ENCODE measurements at places on chromosomes 12 and 14. TPM values are rescaled to one million over a fixed set of nuclear protein-coding genes. Genes with fewer than 3 reads are reported as not detected.

GRCh38 chr12:99911081-99911480, 73.7 kb downstream of the ANKS1B start:
- no peak for DNase-seq

Gene ST8SIA1
- under 0.01 TPM for total RNA-seq

Gene POTEM
- total RNA-seq: not detected

Gene ASCL1
- not detected for total RNA-seq

DNA sequence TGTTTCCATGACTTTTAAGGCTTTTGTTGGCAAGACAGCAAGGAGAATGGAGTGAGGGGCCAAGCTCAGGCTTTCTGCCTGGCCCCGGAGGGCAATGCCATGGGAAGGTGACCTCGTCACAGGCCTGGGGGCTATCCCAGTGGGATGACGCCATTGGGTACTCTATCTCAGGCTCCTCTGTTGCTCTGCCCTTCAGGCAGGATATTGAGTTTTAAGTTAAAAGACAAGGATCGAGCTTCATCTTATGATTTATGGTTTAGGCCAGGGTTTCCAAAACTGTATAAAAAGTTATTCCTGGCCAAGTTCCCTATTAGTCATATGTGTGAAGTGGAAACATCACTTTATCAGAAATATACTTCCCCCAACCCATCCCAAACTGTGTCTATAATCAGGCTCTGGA, 127.7 kb downstream of the ZFP36L1 start:
- DNase-seq: peak; percentile 79

DNA sequence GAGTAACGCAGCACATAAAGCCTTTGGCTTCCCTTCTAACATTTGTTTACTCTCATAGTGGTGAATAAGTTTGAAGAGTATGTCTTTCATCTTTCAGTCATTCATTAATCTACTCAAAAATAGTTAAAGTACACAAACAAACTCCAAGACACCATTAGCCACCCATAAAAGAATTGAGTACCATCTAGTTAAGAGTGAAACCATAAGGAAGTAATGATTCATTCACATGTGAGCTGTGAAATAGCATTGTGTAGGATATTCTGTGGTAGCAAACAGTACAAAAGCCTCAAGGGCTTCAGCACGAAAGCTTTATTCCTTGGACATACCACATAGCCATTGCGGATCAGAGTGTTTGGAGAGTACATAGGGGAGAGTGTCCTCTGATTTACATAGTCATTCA, 13.9 kb downstream of the SYT1 start:
- DNase-seq: peak; percentile 43

DNA sequence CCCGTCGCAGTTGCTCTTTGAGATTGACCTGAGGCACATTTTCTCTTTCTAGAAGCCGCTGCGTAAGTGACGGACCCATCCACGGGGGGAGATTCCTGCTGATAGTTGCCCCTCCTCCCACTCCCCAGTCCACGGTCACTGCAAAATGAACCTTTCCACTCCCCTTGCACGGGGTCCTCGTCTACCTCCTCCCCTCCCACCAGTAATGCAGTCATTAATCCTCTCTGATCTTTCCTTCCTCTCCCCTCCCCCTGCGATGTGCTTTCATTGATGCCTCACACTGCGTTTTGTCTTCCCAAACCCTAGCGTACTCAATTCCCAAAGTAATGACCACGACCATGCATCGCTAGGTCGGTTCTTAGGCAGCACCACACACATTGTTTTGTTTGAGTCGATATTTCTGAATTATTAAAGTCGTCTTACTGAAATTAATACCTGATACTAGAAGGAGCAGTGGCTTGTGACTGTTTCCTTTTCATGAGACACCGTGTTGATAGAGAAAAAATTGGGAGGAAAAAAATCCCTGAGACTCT, 857 bp downstream of the ETNK1 start:
- peak; percentile 60 for DNase-seq

Gene PLCZ1
- not detected for total RNA-seq

GRCh38 chr12:1845886-1846285, 25.5 kb downstream of the LRTM2 start:
- DNase-seq: no peak

Gene SLC25A21
- total RNA-seq: 0.87 TPM

DNA sequence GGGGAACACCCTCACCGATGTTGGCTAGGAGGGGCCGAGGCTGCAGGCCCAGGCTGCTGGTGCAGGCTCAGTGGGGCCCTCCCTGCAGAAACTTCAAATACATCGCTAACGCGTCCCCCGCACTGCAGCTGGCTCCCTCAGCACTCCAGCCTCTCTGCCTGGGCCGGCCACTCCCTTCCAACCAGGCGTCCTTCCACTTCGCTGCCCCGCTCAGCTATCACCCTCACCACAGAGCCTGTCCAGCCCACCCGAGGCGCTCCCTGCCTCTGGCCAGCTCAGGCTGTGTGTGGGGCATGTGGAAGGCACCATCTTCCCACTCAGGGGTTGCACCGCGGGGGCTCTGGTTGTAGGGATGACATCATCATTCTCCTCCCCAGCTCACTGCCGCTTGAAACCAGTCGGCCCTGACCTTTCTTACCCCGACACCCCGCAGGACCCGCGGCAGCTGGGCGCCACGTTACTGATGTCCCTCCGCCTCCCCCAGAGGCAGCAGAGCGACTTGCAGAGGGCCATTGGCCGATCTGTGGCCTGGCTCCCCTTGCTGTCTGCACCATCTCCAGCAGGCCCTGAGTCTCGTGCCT, 199.9 kb upstream of the RTL1 start:
- DNase-seq: no peak

GRCh38 chr12:106246891-106247673, 738 bp downstream of the CKAP4 start:
- DNase-seq: peak; percentile 70

DNA sequence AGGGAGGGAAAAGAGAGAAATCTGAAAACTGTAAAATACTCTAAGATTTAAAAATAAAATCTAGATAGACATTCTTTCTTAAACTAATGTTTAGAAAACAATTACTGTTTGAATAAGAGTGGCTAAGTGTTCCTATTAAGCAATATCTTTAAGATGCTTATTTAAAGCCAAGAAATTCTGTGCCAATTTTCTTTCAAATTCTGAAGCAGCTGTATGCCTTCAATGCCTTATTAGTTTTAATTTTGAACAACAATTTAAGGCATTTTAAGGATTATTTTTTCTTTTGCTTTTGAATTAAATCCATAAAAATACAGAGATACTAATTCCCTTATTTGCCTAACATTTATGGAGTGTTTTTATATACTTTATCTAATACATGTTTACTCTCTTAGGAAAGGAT, 50.3 kb upstream of the KITLG start:
- DNase-seq: no peak

Gene CEP170B
- total RNA-seq: 5.0 TPM

- peak; percentile 51 for DNase-seq
These were observed 152.0 kb downstream of the KTN1 start for GRCh38 chr14:55731881-55732498.

GRCh38 chr12:30953951-30954751, 27.6 kb downstream of the TSPAN11 start:
- no peak for DNase-seq

Gene ESPL1
- total RNA-seq: 3.7 TPM

Gene NELL2
- total RNA-seq: not detected

GRCh38 chr12:99573980-99574379, 73.6 kb upstream of the GARIN6 start:
- no peak for DNase-seq

GRCh38 chr14:23399591-23399990, 8.5 kb downstream of the MYH6 start:
- DNase-seq: no peak

- DNase-seq: no peak
These were observed 28.3 kb upstream of the DIO2 start for GRCh38 chr14:80239631-80240030.

DNA sequence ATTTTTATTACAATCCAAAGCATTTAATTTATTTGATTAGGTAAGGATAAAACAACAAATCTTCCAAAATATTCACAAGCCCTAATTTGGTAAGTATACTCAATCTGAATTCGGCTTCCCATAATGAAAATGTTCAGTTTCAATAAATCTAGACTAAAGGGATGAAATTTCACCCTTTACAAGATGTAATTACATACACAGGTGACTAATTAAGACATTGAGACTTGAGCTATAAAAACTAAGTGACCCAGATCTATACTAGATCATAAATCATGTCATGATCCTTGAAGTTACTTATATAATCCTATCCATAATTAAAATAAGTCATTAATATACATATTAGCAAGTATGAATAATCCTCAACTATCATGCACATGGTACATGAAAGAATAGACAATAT, 36.6 kb downstream of the LRP6 start:
- no peak for DNase-seq

DNA sequence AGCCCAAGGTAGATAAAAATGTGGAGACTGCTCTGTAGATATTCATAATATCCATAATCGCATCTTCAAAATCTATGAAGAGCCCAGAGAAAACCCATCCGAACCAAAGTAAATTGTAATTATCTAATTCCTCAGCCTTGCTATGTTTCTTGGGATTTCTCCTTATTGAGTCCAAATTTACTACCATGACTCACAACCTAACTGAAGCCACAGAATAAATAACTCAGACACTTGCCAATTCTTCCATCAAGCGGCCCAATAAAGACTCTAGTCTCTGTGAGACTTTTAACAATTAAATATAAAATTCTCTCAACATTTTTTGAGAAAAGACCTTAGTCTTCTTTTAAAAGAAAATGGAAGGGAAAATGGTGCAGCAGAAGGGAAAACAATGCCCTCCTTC, 409.8 kb downstream of the DAD1 start:
- no peak for DNase-seq

Gene C12orf75
- 5.8 TPM for total RNA-seq

GRCh38 chr12:6700646-6701051, at the start of gene PIANP:
Gene PIANP (minus strand): TSS chr12:6700815. CDS start chr12:6698061, 2,754 bp downstream.
- DNase-seq: peak; percentile 29

GRCh38 chr12:118237908-118238307, 102.0 kb downstream of the PEBP1 start:
- peak; percentile 55 for DNase-seq

- no peak for DNase-seq
These were observed 5.3 kb downstream of the SCNN1A start for GRCh38 chr12:6369916-6370575.

DNA sequence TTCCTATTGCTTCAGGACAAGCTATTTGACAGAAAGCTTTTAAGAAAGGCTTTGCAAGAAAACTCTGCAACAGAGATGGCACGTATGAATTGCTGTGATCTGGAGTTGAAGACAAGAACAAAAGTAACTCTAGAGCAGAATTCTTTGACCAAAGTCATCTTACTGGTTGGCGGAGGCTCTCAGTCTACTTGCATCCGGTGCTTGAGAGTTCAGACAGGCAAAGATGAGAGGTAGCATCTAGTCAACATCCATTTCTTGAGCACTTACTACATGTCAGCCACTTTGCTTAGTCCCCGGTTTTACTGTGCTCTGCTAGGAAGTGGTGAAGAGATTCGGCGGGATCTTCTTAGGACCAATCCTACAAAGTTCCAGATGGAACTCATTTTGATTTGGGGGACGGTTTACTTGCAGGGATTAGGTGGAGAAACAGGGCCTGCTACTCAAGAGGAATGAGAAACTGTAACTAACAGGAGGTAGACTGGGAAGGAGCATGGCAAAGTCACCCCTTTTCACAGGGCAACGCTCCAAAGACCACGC, 404 bp upstream of the CCDC91 start:
- DNase-seq: peak; percentile 9

GRCh38 chr14:77508249-77508648, 9.6 kb upstream of the ISM2 start:
- DNase-seq: no peak

Gene TTC9
- 0.20 TPM for total RNA-seq

Gene MLH3
- 7.0 TPM for total RNA-seq

Gene EML5
- total RNA-seq: under 0.01 TPM

Gene FAM90A1
- not detected for total RNA-seq

- DNase-seq: no peak
These were observed 203.3 kb downstream of the NAV3 start for GRCh38 chr12:78034025-78034424.

- DNase-seq: no peak
These were observed 1117.5 kb downstream of the AACS start for GRCh38 chr12:126182619-126183236.

GRCh38 chr12:65434737-65435136, 156.3 kb downstream of the MSRB3 start:
- no peak for DNase-seq

Gene CALCOCO1
- total RNA-seq: 77.8 TPM

GRCh38 chr12:23458640-23459039, 490.8 kb downstream of the SOX5 start:
- DNase-seq: no peak

DNA sequence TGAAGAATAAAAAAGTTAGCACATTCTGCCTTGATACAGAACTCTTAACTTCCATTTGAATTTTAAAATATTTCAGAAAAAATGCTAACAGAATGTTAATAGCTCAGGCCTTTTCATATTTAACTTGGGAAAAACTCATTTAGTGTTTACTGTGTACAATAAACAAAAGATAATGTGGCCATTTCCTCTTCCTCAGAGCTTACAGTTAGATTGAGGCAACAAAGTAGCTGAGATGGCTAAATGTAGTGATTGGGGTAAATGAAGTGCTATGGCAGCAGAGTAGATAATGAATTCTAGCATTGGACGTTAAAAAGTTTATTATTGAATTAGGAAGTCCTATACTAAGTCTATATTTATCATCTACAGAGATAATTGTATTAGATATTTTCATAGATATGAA, 12.7 kb downstream of the CPSF2 start:
- no peak for DNase-seq

- DNase-seq: no peak
These were observed 24.7 kb upstream of the ATP5MC2 start for GRCh38 chr12:53700567-53700966.

DNA sequence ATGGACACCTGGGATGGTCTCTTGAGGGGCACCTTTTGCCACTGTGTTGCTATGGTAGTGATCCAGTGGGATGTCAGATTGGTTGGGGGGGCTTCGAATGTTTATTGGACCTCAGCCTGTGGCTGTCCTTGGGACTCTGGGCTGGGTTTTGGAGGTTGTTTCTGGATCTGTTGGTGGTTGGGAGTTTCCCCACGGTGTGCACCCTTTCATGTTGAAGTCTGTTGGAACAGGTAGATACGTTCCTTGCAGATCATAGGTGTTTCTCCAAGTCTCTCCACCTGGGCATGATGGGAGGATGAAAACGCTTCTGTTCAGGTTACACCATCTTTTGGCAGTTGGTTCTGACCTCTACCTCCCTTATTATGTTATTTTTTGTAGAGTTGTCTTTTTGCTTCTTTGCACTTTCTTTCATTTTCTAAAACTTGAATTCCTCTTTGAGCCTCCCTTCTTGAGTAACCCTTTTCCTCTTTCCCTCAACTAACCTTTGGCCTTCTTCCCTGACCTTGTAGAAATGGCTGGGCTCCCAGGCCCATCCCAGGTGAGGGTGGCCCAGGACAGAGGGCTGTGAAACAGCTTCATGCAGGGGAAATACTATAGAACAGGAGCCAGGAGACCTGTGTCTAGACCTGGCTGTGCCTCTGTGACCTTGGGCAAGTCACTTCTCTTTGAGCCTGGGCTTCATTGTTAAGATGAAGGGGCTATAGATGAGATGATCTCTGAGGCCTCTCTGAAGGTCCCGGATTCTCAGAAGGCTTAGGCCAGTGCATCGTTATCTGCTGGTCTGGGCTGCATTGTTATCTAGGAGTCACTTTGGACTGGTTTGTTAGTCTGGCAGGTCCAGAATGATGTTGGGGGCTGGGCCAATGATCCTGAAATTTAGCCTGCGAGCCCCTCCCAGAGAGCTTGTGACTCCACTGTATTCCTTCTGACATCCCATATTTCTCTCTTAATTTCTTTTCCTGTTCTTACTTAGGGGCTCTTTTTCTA, 2.0 kb downstream of the ATN1 start:
- DNase-seq: no peak

All from lung microvascular endothelial cell (primary cell).